ENCODE measurements at places on chromosomes 4 and X.

DNA sequence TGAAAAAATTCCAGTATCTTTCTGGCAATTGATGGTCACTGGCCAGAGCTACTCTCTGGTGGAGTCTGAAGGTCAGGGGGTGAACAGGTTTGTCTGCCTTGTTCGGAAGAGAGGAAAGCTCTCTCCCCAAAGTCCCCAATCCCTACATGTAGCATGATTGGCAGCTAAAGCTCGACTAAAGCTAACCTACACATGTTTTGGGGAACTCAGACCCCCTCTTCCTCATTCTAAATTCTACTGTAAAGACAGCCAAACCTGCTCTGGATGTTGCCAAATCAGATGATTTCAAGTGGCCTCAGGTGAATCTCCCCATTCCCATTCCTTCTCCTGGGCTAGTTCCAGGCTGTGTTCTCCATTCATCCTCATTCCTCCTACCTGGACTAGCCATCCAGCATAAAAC is 84.1 kb downstream of the MSN start:
- H3K4me3 ChIP-seq: peak overlapping the region; percentile 49
- H3K27ac ChIP-seq: peak overlapping the region; percentile 88
- no peaks in the 10 kb centered on the region for H3K36me3 ChIP-seq

DNA sequence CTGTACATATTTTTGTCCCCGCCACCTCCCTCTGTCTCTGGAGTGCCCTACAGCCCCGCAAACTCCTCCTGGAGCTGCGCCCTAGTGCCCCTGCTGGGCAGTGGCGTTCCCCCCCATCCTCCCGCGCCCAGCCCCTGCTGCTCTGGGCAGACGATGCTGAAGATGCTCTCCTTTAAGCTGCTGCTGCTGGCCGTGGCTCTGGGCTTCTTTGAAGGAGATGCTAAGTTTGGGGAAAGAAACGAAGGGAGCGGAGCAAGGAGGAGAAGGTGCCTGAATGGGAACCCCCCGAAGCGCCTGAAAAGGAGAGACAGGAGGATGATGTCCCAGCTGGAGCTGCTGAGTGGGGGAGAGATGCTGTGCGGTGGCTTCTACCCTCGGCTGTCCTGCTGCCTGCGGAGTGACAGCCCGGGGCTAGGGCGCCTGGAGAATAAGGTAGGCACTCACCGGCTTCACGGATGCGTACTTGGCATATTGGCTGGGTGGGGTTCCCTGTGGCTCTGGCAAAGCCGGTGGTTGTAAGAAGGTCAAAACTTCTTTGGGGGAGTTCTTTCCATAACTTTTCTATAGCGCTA is 653 bp downstream of the HHIP start:
- peaks cover 13% of the 10 kb centered on the region for H3K4me1 ChIP-seq
- H3K27me3 ChIP-seq: peaks cover 41% of the 10 kb centered on the region
- no peak overlapping the region for H3K27ac ChIP-seq
- no peaks in the 10 kb centered on the region for H3K36me3 ChIP-seq

DNA sequence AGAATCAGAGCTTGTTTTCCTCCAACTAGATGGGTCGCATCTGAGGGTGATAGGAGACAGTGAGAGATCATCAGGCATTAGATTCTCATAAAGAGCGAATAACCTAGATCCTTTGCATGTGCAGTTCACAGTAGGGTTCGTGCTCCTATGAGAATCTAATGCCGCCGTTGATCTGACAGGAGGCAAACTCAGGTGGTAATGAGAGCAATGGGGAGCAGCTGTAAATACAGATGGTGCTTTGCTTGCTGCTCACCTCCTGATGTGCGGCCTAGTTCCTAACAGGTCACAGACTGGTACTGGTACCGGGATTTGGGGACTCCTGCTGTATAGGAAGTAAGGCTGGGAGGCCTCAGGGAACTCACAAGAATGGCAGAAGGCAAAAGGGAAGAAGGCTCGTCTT is 276.5 kb downstream of the FAT4 start:
- no peaks in the 10 kb centered on the region for H3K4me1 ChIP-seq
- H3K27ac ChIP-seq: no peak overlapping the region
- no peaks in the 10 kb centered on the region for H3K36me3 ChIP-seq
- no peak overlapping the region for H3K4me3 ChIP-seq
- H3K27me3 ChIP-seq: no peaks in the 10 kb centered on the region

DNA sequence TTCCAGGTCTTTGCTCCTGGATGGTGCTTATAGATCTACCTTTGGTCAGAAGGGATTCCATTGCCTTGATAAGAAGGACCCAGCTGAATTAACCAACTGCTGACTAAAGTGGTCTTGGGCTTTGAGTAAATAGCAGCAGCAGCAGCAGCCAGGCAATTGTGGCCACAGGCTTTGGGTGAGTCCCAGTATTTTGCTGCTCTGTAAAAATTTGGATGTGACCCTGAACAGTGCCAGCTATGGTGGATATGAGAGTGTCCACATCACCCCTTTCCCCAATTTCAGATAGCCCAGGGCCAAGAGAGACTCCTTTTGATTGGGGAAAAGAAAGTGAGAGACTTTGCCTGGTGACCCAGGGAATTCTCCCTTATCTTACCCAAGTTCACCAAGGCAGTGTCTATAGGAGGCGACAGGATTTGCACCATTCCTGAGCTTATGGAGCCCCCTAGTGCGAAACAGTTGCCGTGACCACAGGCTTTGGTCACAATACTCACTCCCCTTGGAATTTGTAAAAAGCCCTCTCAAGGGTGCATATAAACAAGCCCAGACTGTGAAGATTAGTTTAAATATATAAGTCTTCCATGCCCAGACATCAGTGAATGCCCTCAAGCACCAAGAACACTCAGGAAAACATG is 518.0 kb downstream of the TMA16 start:
- no peak overlapping the region for H3K4me3 ChIP-seq
- H3K4me1 ChIP-seq: no peaks in the 10 kb centered on the region
- H3K27ac ChIP-seq: no peak overlapping the region
- no peaks in the 10 kb centered on the region for H3K36me3 ChIP-seq
- H3K27me3 ChIP-seq: no peaks in the 10 kb centered on the region

DNA sequence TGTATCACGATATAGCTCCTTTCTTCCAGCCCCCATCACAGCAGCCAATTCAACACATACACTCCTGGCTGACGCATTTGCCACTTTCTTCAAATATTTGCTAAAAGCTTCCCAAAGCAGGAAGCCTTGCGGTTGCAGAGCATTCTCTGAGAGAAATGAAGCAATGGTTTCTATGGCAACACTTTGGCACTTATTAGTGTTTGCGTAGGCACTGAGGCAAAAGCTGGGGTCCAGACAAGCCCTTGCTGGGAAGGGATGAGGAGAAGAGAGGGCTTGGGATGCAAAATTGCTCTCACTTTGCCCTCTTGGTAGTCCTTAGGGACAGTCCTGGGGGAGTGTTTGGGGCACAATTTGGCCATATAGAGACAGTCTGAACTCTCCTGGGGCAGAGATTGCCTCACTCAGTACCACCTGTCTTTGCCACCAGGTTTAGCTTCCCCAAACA is 55.0 kb upstream of the PAK3 start:
- no peak overlapping the region for H3K27ac ChIP-seq
- H3K4me3 ChIP-seq: no peak overlapping the region
- no peaks in the 10 kb centered on the region for H3K36me3 ChIP-seq
- peak; percentile 0 for DNase-seq
- H3K27me3 ChIP-seq: no peaks in the 10 kb centered on the region

- H3K4me3 ChIP-seq: no peak overlapping the region
- H3K4me1 ChIP-seq: peaks cover 2% of the 10 kb centered on the region
- DNase-seq: no peak
Observed at GRCh38 chrX:21305799-21306336, 68.3 kb upstream of the CNKSR2 start.

DNA sequence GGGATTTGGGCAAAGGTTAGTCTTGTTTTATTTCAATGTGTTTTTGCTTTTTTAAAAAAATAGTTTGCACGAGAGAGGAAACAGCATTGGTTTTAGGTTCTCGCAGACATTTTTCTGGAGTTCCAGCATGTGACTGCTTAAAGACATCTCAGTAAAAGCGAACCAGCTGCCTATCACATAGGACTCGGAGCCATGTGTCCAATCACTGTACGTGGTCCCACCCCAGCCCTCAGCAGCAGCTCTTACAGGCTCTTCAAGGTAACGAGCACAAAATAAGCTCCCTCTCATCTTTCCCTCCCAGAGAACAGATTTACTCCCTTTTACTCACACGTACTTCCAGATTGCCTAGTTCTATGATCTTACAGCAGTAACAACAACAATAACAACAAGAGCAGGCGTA is 68.7 kb downstream of the MCF2 start:
- H3K27ac ChIP-seq: no peak overlapping the region
- no peaks in the 10 kb centered on the region for H3K27me3 ChIP-seq
- H3K4me1 ChIP-seq: no peaks in the 10 kb centered on the region
- H3K4me3 ChIP-seq: no peak overlapping the region

DNA sequence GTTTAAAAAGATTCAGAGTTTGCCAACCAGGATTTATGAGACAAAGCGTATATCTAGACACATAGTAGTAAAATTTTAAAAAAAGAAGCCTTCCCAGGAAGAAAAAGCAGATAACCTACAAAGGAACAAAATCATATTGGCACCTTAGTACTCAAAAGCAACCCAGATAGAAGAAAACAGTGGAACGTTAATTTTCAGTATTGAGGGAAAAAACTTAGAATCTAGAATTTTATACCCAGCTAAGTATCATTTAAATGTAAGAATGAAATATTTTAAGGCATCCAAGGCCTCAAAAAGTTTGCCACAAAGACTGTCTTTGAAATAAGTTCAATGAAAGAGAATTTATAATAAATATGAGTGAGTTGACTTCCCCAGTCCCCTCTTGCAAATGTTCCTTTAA is 96.5 kb upstream of the EOLA2 start:
- H3K27me3 ChIP-seq: no peaks in the 10 kb centered on the region
- peaks cover under 1% of the 10 kb centered on the region for H3K36me3 ChIP-seq
- no peak overlapping the region for H3K27ac ChIP-seq
- no peaks in the 10 kb centered on the region for H3K4me1 ChIP-seq
- no peak overlapping the region for H3K4me3 ChIP-seq

DNA sequence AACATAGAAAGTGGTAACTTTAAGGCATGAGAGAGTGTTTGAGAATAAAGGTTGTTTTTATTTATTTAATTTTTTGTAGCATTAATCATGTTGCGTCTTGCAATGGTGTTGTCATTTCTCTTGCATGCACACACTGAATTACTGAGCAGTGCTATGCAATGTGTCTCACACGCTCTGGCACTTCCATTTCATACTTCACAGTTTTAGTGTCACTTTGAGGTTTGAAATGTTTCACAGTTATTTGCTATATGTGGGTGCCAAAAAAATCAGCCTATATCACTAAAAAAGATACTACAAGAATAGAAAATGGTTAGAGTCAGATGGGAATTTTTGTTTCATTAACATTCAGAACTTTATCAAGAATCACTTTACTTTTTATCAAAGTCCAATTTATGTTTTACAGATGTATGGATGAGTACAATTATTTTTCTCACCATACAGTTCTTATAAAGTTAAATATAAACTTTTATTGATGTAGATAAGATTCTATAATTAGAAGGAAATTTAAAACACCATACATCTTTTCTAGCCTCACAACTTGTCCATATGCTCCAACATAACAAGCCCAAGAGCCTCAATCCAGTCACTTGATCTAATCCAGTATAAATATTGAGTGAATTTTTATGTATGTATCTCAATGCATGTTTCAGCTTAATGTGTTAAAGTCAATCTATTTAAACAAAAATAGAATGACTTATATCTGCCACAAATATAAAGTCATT is 114.0 kb downstream of the IQCM start:
- H3K36me3 ChIP-seq: no peaks in the 10 kb centered on the region
- H3K27me3 ChIP-seq: no peaks in the 10 kb centered on the region
- H3K27ac ChIP-seq: no peak overlapping the region
- no peak overlapping the region for H3K4me3 ChIP-seq

DNA sequence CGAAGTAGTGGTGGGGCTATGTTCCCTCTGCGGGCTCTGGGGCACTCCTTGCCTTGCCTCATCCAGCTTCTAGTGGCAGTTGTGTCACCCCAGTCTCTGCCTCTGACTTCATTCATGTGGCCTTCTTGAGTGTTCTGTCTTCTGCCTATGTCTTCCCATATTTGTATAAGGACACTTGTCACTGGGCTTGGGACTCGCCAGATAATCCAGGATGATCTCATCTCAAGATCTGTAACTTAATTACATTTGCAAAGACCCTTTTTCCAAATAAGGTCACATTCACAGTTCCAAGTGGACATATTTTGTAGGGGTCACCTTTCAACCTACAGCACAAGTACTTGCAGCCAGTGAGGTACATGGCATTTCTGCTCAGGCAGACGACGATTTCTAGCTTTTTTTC is 30.3 kb upstream of the CLDN24 start:
- H3K4me3 ChIP-seq: no peak overlapping the region
- H3K36me3 ChIP-seq: no peaks in the 10 kb centered on the region
- H3K27me3 ChIP-seq: peaks cover 75% of the 10 kb centered on the region
- peaks cover 2% of the 10 kb centered on the region for H3K4me1 ChIP-seq

- H3K4me1 ChIP-seq: peaks cover 2% of the 10 kb centered on the region
- no peaks in the 10 kb centered on the region for H3K27me3 ChIP-seq
- no peak overlapping the region for H3K4me3 ChIP-seq
- H3K36me3 ChIP-seq: no peaks in the 10 kb centered on the region
Observed at GRCh38 chrX:20056704-20057103, 60.0 kb downstream of the MAP7D2 start.

- H3K4me1 ChIP-seq: no peaks in the 10 kb centered on the region
- H3K4me3 ChIP-seq: no peak overlapping the region
- no peak overlapping the region for H3K27ac ChIP-seq
Observed at GRCh38 chrX:97704881-97705280, 821.2 kb downstream of the RPA4 start.

DNA sequence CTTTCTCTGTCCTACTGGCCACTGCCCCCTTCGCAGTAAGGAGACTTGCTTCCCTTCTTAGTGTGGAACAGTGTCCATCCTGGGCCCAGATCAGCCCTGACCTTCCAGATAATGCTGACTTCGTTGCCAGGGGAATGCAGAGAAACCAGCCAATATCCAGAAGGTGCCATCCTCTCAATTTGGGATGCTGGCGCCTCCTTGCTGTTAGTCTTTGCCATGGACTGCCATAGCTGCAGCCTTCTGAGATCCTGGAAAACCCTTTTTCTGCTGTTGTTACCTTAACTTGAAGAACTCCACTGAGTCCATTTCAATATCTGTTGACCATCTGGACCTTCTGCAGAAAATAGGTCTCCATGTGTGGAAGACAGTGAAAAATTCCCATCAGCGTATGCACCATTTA is 21.8 kb downstream of the RAI2 start:
- peaks cover 12% of the 10 kb centered on the region for H3K27me3 ChIP-seq
- H3K4me1 ChIP-seq: no peaks in the 10 kb centered on the region
- no peak overlapping the region for H3K27ac ChIP-seq
- H3K4me3 ChIP-seq: no peak overlapping the region
- DNase-seq: no peak

GRCh38 chrX:1361275-1361674 is 24.7 kb downstream of the IL3RA start:
- H3K4me3 ChIP-seq: no peak overlapping the region
- H3K27me3 ChIP-seq: no peaks in the 10 kb centered on the region
- DNase-seq: no peak
- peaks cover 13% of the 10 kb centered on the region for H3K36me3 ChIP-seq
